ENCODE measurements at places on chromosomes 2 and 18.

- DNase-seq = peak; percentile 56
Observed at GRCh38 chr2:169452080-169452479, 27.2 kb upstream of the BBS5 start.

GRCh38 chr2:202495230-202495604 is 119.1 kb downstream of the BMPR2 start:
- DNase-seq = no peak

GRCh38 chr2:38130876-38131275 is 54.9 kb upstream of the CYP1B1 start:
- DNase-seq = no peak

- no peak for DNase-seq
Observed at GRCh38 chr2:10269291-10269690, 33.4 kb upstream of the HPCAL1 start.

- DNase-seq = no peak
Observed at GRCh38 chr2:117058366-117058765, 756.1 kb upstream of the DDX18 start.

- no peak for DNase-seq
Observed at GRCh38 chr18:67574749-67575148, 58.2 kb upstream of the DSEL start.

DNA sequence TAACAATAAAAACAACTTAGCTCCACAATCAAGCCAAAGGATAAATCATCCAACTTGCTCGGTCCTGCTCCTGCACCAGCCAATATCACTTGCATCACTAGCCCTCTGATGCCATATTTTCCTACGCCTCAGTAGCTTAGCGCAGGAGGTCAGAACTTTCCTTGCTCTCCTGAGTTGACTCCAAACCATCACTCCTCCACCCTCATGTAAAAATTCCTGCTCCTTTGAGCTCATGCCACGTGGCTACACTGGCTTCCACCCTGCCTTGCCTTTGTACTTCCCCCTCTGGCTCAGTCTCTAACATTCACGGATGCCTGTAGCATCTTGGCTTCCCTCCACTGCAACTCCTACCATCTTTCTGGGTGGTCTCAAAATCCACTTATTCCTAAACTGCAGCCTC is 25.2 kb downstream of the AAK1 start:
- no peak for DNase-seq

- no peak for DNase-seq
Observed at GRCh38 chr18:59874166-59874565, 25.6 kb upstream of the PMAIP1 start.

- no peak for DNase-seq
Observed at GRCh38 chr2:50480507-50480906, 551.4 kb downstream of the NRXN1 start.

DNA sequence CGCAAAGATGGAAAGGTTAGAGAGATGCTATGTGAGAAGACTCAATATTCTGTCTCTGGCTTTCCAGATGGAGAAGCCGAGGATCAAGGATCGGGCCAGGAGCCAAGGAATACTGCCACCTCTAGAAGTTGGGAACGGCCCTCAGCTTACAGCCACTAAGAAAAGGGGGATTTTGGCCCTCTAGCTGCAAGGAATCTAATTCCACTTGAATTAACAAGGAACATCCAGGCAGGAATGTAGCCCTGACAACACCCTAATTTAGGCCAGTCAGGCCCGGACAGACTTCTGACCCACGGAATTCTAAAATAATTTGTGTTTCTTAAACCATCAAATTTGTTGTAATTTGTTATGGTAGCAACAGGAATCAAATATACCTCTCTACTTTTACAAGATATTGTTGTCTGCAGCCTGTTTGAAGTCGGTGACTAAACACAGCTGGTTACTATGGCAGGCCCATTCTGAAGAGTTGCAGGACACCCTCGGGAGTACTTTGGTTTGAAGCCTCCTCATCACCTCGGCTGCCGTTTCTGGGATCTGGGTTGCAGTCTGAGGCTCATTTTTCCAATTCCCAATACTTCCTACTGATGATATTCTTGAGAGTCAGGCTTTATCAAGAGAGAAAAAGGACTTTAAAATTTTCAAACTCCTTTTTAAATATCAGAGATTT is 1131.2 kb downstream of the TSN start:
- DNase-seq = peak; percentile 65

DNA sequence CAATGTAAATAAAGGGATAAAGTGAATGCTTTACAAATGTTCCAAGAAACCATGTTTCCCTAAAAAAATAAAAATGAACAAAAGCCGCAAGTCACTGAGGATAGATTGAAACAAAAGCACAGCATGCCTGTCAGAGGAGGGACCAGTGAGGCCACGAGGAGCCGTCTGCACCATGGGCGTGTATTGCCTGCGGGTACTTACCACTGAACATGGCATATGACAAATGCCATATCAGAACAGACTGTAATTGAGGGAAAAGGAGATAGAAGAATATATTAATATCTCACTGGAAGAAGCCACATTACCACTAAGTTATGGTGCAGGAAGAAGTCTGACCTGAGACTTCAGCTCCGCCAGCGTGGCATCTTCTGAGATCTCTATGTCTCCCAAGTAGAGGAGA is 75.8 kb downstream of the USP40 start:
- DNase-seq = no peak

DNA sequence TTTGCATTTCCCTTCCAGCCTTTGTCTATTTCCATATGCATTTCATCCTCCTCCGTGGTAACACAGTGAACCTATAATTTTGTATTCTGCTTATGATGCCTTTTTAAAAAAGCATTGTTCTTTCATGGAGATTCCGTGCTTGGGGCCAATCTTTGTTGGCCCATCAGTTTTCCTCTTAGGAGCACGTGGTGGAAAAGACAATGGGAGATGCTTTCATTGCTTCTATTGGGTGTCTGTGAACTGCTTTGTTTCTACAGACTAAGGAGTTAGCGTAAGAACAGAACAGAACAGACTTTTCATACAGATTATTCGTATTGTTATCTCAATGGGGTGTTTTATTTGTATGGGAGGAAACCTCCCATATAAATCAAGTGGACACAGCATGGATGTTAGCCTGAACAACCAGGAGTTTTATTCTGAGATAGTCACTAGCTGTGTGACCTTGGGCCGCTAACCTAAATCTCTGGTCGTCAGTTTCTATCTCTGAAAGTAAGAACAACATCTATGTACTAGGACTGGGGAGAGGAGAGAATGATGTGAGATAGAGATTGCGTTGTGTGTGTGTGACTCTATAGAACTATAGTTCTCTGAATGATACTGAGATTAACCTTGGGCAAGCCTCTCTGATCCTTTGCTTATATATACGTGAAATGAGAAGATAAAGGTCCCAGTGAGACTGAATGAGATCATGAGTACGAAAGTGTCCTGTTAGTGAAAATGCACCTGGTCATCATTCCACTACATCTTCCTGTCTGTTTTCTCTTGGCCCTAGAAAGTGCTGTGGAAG is 22.9 kb upstream of the YWHAQ start:
- no peak for DNase-seq

DNA sequence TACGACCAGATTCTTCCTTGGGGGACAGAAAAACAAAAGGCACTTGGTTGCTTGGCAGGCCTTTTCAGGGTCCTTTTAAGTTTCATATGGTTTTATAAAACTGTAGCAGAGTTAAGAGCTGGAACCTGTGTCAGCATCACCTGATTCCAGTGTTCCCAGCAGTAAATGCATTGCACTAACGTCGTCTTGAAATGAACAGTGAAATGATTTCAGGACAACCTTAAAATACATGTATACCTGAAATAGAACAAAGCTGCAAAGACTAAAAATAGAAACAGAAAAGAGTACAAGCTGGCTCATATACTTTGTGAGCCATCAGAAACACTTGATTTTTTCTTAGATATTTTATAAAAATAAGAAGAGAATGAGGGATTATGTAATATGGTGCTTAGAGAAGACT is 51.9 kb downstream of the ACSL3 start:
- DNase-seq = no peak

GRCh38 chr18:4960578-4960977 is 236.5 kb downstream of the AKAIN1 start:
- no peak for DNase-seq

DNA sequence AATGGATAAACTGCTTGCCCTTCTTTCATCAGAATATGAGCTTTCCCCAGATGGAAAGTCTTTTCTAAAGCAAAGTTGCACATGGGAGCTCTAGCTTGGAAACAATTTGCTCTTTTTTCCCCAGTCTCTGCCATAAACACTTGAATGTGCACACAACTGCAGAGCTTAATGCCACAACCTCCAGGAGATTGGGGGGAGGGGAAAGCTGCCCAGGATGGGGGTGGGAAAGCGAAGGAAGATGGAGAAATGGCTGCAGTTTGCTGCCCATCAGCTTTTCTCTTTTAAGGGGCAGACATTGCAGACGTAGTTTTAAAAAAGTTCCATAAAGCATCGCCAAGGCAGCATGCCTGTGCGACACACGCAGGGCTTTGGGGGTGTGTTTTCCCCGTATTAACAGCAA is 1.5 kb downstream of the ACKR3 start:
- no peak for DNase-seq

GRCh38 chr18:75293591-75293990 is 83.0 kb downstream of the TSHZ1 start:
- no peak for DNase-seq

GRCh38 chr2:7411691-7412090 is 494.5 kb downstream of the RNF144A start:
- no peak for DNase-seq

DNA sequence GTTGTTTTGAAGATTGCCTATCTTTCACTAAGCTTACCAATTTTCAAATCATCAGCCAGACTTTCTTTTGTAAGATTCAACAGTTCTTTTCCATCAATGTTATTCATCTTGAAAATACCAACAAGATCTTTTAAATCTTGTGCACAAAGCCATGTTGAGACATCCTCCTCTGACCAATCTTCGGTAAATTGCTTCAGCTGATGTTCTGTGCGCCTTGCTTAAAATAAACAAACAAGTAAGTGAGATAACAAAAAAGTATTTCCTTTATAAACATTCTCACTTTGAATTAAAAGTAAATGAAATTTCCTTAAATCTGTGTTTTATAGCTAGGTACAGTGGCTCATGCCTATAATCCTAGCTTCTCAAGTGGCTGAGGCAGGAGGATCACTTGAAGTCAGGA is 30.3 kb downstream of the WDSUB1 start:
- DNase-seq = no peak

DNA sequence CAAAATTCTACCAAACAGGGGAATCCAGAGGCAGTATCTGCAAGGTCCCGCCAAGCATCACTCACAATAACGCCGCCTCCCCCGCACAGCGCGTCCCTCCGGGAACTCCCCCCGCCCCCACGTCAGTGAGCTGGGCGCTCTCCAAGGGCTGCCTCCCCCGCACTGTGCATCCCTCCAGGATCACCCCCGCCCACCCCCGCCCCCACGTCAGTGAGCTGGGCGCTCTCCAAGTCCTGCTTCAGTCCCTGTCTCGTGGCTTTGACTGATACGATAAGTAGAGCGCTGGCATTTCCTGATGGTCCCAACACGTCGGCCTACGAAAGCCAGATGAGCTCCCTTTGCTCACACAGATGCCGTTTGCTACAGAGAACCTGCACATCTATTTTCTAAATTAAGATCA is 130.7 kb upstream of the TPO start:
- no peak for DNase-seq

- DNase-seq = no peak
Observed at GRCh38 chr2:47069628-47070154, 85.4 kb downstream of the STPG4 start.

DNA sequence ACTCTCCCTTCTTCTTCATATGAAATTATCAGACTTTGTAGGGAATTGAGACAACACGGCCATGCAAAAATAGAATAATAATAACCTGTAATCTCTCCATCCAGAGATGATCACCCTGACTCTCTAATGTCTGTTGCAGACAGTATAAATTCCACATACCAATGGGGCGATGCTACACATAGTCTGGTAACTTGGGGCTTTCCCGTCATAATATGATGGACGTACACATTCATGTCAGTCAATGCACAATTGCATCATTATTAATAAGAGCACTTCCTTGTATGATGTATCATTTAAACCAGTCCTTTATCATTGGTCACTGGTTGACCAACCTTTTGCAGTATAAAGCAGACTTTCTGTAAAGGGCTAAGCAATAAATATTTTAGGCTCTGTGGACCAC is 39.5 kb upstream of the SCLY start:
- no peak for DNase-seq

GRCh38 chr2:230772156-230772555 is 59.5 kb downstream of the CAB39 start:
- no peak for DNase-seq

DNA sequence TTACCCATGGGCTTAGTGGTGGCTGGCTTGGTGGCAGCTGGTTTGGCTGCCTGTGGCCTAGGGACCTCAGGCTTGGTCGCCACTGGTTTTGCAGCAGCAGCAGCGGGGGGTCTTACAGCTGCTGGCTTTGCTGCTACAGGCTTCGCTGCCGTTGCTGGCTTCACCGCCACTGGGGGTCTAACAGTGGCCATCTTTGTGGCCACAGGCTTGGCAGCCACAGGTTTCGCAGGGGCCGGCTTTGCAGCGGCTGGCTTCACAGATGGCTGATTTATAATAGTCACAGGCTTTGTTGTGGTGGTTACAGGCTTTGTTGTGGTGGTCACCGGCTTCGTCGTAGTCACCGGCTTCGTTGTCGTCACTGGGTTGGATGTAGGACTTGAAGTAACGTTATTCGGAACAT is 77.8 kb downstream of the COL6A3 start:
- no peak for DNase-seq

- no peak for DNase-seq
Observed at GRCh38 chr2:207503234-207503633, 26.5 kb upstream of the CREB1 start.

GRCh38 chr18:44156126-44156525 is 524.6 kb upstream of the SETBP1 start:
- no peak for DNase-seq

DNA sequence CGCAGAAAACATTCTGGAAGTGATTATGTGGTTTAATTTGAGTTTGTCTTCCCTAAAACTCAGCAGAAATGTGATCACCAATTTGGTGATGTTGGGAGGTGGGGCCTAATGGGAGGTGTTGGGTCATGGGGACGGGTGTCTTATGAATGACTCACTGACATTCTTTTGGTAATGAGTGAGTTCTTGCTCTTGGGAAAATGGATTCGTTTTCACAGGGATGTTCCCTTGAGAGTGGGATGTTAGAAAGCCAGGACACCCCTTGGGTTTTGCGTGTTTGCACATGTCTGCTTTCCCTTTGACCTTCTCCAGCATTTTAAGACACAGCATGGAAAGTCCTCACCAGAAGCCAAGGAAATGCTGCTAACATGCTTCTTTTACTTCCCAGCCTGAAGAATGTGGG is 321.5 kb upstream of the NT5C1B start:
- DNase-seq = no peak

GRCh38 chr18:51426996-51427395 is 229.5 kb upstream of the MEX3C start:
- DNase-seq = no peak

GRCh38 chr2:194087089-194087958 is 1569.7 kb upstream of the SLC39A10 start:
- DNase-seq = peak; percentile 2

All from NCI-H1436 (cell line).